Activated CD8-positive, alpha-beta memory T cell treated with anti-CD3 and anti-CD28 coated beads for 1 hour (primary cell): ENCODE measurements at places on chromosomes 6 and 20.

DNA sequence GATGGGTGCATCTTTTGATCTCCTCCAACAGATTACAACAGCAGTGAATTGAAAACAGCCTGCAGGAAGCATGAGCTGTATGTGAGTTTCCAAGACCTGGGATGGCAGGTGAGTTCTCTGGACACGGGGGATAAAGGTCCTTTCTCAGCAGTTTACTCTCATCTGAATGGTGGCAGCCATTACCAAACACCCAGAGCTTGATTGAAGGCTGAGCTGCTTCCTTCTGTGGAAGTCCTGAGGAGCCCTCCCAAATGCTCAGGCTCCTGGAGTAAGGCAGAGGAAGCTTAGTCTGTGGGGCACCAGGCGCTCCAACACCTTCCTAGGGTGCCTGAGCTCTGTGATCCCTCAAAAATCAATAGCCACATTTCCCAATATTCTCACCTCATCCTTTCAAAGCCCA, 31.5 kb downstream of the TXNDC5 start:
- no peak for DNase-seq

DNA sequence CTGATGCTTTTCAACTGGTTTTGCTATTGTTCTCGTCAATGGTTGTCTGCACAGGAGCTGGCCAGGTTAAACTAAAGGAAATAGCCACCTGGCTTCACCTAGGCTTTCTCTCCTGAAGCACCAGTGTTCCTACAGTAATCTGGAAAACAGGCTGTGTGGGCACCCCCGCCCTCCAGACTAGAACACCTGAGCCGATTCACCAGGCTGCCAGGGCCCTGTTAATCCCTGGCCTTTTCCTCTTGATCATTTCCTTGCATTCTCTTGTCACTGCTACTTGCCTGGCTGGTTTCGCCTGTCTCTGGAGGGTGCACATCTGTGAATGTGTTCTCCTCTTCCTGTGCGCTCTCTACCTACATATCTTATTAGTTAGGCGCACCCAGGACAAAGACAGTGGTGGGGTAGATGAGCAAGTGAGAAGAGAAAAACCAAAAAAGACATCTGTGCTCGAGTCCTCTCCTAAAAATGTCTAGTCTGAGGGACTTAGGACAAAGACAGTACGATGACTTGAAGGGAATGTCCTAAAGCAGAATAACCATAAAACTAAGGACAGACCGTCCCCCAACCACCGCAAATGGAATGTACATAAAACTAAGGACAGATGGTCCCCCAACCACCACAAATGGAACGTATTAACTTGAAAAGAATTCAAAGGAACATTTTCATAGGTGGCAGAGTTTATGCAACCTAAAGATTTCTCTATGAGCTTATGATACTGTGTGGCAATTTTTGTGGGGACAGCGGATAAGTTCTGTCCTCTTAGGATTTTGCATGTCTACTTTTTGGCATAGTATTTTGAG, 45.9 kb upstream of the EMILIN3 start:
- DNase-seq = no peak

GRCh38 chr6:51855310-51856082, 231.9 kb downstream of the PKHD1 start:
- DNase-seq = no peak

DNA sequence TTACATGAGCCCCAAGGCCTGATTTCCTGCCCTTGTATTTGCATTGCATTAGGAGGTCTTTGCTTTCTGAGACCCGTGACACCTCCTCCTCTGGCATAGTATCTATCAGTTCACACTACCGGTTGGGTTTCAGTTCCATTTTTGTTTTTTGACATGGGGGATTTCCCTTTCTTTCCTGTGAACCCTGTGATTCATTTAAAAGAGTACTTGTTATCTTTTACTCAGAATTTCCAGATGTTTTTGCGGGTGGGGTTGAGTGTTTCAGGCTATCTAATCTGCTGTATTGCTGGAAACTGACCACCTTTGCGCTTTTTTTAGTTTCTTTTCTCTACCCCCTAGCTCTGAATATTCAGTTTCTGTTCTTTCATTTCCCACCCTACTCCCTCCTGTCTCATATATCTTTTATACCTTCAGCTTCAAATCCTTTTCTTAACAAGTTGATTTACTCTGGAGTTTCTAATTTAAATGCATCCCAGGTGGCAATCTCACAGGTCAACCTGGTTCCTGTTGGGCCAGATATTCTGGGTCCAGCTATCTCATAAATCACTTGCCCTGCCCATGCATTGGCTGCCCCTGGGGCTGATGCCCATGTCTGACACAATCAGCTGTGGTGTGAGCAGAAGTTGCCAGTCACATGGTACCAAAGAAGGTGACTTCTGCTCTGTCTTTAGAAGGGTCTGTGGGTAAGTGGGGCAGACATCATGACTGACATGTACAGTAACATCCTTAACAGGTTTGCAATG, 14.3 kb upstream of the NCOA3 start:
- DNase-seq = peak; percentile 17

DNA sequence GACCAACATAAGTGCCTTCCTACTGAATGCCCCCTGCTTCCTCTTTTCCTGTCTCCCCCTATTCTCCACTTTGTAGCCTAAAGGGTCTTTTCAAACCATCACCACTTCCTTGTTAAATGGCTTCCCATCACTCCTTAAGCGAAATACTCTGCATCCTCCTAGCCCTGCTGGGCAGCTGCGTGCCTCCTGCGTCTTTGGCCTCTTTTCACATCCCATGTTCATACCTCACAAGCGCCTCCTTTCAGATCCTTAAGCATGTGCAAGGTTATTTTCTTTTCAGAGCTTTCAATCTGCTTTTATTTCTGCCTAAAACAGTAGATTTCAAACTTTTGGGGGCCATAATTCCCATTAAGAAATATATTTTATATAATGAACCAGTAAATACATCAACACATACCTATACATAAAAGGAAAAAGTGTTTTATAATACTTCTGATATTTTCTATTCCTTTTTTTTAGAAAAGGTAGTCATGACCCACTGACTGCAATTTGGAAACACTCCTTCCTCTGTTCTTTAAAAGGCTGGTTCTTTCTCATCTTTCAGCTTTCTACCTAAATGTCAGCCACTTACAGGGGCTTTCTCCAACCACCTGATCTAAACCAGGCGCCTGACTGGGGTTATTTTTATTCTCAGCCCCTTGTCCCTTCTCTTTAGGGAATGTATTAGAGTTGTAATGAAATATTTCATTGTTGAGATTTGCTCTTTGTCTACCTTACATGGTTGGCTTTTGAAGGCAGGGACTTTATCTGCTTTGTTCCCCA, 84.1 kb downstream of the PRDM1 start:
- no peak for DNase-seq

GRCh38 chr6:4350567-4351519, 215.5 kb upstream of the ECI2 start:
- no peak for DNase-seq
